ENCODE measurements at places on chromosomes 5 and 9. TPM values are rescaled to one million over a fixed set of nuclear protein-coding genes. Genes with fewer than 3 reads are reported as not detected.

The LRRC19 gene
- not detected for total RNA-seq

The DYNC2I2 gene
- total RNA-seq = 194 TPM

The GDF9 gene
- not detected for total RNA-seq

The FGF1 gene
- 0.63 TPM for total RNA-seq

The LHFPL2 gene
- 22.9 TPM for total RNA-seq

The PRRT1B gene
- total RNA-seq = not detected

The IL9 gene
- total RNA-seq = not detected

The TEX48 gene
- total RNA-seq = not detected

The ORM1 gene
- not detected for total RNA-seq

The AMBP gene
- total RNA-seq = 0.91 TPM

The RFESD gene
- 6.8 TPM for total RNA-seq

The RECK gene
- 7.6 TPM for total RNA-seq

The FBXO4 gene
- 14.8 TPM for total RNA-seq

The NUTM2F gene
- not detected for total RNA-seq

DNA sequence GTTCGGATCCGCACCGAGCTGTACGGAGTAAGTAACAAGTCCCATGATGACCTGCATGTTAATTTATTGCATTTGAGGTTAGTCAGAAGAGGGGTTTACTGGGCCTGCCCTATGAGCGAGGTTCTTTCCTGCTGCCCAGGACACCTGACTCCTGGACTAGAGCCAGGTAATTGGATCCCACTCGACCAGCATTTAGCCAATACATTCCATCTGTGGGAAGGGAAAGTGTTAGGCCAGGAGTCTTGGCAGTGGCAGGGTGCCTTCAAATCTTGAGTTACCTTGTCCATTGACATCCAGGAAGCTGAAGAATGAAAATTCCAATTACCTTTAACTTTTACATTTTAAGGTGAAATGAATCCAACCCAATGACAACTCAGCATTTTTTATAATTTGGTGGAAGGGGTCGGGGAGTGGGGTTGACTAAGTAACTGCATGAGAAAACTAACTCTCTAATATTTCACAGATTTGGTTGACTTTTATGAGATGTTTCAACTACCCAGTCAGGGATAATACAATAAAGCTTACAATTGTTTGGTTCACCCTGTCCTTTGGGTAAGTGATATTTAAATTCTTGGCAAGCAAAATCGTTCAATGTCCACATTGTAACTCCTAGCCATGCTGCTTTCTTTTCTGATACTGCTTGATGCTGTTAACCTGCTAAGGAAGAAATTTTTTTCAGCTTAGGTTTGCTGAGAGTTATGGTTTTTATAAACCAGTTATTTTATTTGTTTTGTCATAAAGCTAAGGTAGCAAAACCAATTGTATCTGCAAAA is 111.6 kb upstream of the IQGAP2 start:
- no peak for DNase-seq

DNA sequence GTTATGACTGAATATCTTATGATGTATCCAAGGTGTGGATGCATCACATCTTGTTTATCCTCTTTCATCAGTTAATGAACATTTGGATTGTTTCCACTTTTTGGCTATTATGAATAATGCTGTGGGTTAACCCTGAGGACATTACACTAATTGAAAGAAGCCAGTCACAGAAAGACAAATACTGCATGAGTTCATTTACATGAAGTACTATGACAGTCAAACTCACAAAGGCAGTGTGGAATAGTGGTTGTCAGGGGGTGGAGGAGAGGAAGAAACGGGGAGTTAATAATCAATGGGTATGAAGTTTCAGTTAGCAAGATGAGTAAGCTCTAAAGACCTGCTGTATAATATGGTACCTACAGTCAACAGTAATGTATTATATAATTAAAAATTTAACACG is 409.4 kb upstream of the CTNND2 start:
- DNase-seq = no peak

- DNase-seq = no peak
Measured at GRCh38 chr9:137774775-137775386, 102.7 kb upstream of the CACNA1B start.

- DNase-seq = peak; percentile 81
Measured at GRCh38 chr9:19184144-19184917, 46.2 kb upstream of the DENND4C start.

DNA sequence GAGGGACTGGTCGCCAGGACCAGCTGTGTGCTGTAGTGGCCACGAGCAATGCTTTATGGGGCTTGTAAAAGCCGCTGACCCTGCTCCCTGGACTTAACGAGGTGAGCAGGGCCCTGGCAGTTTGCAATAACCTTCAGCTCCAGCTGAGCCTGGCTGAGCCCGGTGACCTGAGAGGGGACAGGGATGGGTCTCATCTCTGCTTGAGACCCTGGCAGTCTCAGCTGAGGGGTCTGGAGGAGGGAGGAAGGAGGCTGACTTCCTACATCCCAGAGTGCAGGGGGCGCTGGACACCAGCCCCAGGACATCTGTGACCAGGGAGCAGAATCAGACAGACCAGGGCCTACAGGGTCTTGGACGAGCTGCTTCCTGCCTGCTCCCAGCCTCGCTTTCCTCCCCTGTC is 277.5 kb upstream of the MVB12B start:
- DNase-seq = no peak

DNA sequence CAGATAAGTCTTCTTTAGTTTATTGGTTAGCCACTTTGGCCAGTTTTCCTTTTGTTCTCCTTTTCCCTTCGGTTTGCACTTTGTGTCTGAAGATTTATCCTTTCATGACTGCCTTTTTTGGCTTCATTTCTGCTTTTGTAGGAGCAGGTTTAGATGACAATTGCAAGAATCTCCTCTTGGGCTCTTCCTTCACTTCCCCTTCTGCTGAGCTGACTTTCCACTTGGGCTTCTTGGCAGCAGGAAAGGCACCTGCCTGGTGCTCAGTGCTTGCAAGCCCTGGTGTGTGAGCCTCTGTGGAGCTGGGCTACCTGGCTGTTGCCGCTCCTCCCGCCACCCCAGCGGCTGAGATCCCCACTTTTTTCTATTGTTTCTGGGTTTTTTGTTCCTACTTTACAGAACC is 7.3 kb downstream of the CCDC112 start:
- DNase-seq = no peak

DNA sequence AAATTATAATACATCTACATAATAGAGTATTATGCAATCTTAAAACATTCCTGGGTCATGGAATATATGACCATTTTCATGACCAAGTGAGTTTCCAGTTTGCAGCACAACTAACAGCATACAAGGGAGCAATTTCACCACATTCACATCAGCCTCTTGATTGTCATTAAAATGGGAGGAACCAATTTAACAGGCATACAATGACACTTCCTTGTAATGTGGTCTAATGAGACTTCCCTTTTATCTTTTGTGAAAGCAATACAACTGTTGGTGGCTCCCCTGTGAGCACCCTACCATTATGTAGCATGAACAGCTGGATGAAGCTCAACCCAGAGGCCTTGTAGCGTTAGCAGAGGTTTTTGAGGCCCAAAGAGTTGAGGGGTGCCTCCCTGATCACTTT is 13.6 kb upstream of the TMOD1 start:
- no peak for DNase-seq

- no peak for DNase-seq
Measured at GRCh38 chr9:21608200-21608599, 126.1 kb upstream of the IFNE start.

DNA sequence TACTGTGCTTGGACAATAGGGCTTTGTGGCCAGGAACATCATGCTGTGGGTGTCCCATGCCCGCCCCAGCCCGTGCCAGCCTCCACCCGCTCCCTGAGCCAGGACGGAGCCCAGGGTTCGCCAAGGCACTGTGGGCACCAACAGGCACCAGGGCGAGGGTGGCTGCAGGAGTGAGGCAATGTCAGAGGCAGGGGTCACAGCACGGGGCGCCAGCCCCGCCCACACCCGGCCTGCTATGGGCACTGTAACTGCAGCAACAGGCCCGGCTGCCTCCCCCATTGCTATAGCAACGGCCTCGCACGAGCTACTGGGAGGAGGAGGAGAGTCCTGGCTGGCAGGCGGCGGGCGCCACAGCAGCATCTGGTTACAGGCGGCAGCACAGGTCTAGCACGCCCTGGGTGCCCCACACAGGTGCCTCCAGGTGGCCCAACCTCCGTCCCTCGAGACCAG is 2.5 kb downstream of the ABCA2 start:
- no peak for DNase-seq

DNA sequence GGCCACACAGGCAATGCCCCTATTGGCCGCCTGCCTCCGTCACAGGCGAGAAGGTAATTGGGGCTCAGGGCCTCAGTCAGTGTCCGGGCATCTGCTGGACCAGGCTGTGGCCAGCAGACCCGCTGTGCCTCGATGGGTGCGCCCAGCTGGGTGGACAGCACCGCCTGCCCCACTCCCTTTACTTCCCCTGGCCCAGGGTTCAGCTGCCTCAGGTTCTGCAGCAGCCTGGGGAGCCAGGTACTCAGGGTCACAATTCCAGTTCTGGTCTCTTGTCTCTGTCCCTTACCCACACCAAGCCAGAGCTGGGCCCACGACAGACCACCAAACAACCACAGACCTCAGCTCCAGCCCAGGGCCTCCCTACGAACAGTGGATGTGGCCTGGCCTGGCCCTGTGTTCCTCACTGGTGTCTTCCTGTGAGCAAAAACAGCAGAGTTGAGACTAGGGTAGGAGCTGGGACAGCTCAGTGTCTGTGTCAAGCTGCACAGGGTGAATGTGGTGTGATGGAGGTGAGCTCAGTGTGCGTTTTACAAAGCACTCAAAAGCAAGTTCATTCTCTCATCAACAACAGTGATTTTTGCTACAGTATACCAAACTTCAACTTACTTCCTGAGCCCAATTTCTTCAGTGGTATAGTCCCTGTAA is 33.4 kb upstream of the SUSD3 start:
- DNase-seq = no peak

DNA sequence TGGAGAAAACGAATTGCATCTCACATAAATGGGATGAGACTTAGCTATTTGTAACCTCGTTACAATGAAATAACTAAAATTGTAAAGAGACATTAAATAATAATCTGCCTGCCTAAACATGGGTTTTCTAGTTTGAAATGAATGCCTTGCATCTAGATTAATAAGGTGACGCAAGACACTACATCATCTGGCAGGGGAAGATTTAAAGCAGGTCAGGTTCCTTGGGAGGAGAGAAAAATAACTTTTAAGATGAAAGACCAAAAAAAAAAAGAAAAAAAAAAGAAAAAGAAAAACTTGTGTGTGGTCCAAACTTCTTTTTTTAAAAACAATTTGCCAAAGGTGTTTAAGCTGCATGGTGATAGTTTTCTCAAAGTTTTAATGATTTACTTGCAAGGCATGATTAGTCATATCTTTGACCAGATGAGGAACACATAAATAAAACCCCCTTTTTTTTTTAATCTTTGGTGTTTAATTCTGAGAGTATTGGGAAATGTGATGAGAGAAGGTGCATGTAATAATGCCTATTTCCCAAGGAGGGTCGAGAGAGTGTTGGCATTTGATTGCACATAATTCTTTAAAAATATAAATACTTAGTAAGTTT is 122.9 kb upstream of the ADAMTSL1 start:
- DNase-seq = no peak

- no peak for DNase-seq
Measured at GRCh38 chr9:131296906-131297500, 7.5 kb downstream of the PLPP7 start.

GRCh38 chr5:75368391-75368790 is 31.4 kb downstream of the HMGCR start:
- no peak for DNase-seq

DNA sequence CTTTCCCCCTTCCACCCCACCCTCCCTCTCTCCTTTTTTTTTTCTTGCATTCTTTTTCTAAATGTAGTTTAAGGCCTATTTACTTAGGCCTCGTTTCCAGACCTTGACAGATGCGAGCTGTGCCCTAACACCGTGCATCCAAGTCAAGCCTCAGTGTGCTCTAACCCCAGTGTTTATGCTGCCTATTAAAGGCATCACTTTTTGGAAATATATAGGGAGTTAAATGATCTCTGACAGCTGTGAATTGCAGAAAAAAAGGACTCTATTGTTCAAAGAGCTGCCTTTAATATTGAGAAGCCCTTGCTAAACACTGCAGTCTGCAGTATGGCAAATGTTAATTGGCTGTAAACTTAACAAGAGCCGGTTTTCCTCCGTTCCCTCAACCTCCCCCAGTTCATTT is 270.4 kb upstream of the TUT7 start:
- no peak for DNase-seq

GRCh38 chr9:23635276-23635675 is 190.8 kb downstream of the ELAVL2 start:
- no peak for DNase-seq

- DNase-seq = no peak
Measured at GRCh38 chr5:87526131-87526530, 113.4 kb upstream of the CCNH start.

DNA sequence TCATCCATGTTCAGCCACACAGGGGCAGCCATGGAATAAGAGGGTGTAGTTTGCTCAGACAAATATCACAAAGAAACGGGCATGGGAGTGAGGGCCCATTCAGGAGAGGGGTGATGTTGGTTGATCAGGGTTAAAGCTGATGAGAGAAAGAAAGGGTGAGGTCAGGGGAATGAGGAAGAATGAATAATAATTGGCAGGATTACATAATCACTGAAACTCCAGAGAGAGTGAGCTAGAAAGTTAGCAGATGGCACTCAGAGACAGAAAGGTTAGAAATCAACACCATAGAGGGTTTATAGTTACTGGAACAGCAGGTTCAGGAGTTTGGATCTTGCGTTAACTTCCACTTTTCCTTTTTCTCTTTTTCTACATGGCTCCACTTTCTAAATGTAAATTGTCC is 113.9 kb downstream of the TAF11L14 start:
- DNase-seq = no peak

DNA sequence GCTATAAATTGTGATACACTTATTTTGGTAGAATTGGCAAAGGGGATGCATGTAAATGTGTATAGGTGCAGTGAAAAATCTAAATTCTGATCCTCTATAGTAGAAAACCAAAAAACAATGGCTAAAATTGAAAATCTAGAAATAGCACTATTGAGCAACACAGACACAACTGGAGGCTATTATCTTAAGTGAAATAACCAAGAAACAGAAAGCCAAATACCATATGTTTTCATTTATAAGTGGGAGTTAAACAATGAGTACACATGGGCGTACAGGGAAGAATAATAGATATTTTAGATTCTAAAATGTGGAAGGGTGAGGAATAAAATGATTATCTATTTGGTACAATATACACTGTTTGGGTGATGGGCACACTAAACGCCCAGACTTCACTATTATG is 183.2 kb upstream of the TUSC1 start:
- DNase-seq = no peak

DNA sequence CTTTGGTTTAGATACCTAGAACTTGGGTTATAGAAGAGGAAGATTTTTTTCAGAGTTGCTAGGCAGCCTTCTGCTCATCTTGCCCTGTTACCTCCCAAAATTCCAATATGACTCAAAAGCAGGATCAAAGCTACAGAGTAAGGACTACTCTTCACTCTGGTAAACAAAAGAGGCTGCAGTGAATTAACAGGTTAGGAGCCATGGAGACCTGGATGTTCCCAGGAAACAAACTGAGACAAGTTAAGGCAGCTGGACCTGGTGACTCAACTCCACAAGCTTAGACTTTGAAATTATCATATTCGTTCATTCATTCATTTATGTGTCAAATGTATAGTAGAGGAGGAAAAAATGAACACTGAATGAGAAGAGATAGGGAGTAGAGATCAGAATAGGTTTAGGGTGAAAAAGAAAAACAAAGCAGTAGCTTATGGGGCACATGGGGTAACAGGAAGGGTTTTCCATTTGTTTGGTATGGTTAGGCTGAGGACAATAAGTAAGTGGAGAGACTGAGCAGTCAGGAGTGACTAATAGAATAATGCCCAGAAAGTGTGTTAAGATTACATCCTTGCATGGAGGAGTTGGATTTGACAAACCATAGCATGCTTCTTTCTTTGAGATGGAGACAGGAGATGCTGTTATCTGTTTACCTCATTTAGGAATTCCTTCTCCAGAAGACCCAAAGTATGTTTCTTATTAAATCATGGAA is 464.0 kb upstream of the ZNF608 start:
- DNase-seq = no peak
